ENCODE measurements at places on chromosomes 5 and 9.

GRCh38 chr5:103340132-103340531 lies 81.6 kb downstream of the MACIR start:
- DNase-seq: no peak

GRCh38 chr9:69130456-69131441 lies 43.3 kb upstream of the TJP2 start:
- no peak for DNase-seq

GRCh38 chr5:113169720-113170119 lies 193.1 kb downstream of the DCP2 start:
- no peak for DNase-seq

DNA sequence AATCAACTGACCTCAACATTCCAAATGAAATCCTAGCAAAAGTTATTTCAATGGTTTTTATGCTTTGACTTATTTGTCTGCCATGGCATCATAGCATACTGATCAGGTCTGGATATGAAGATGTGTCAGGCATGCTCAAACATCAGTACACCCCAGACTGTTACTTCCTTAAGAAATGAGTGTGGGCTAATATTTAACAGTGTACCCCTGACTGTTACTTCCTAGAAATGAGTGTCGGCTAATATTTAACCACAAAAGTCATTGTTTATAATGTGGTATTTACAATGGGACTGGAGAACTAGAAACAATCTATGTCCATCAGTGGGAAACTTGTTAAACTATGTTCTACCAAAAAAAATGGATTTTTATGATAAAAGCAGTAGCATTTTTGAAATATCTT lies 38.1 kb upstream of the HNRNPA0 start:
- DNase-seq: no peak

GRCh38 chr5:170261528-170262043 lies 28.8 kb downstream of the C5orf58 start:
- no peak for DNase-seq

DNA sequence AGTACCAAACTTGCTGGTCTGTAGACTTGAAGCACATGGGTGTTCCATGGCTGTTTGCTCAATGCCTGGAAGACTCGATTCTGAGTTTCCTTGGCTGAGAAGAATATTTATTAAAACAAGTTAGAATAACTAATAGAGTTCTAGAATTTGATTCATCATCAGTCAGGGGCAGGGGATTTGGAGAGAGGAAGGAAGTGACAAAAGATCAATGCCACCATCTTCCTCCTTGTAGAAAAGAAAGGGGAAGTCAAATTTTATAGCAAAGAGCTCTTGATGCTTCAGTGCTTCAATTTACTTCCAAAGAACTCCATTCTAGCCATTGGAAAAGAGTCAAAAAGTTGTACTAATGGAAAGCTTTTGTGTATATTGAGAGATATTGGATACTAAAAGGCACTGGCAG lies 236.3 kb downstream of the MCTP1 start:
- no peak for DNase-seq

DNA sequence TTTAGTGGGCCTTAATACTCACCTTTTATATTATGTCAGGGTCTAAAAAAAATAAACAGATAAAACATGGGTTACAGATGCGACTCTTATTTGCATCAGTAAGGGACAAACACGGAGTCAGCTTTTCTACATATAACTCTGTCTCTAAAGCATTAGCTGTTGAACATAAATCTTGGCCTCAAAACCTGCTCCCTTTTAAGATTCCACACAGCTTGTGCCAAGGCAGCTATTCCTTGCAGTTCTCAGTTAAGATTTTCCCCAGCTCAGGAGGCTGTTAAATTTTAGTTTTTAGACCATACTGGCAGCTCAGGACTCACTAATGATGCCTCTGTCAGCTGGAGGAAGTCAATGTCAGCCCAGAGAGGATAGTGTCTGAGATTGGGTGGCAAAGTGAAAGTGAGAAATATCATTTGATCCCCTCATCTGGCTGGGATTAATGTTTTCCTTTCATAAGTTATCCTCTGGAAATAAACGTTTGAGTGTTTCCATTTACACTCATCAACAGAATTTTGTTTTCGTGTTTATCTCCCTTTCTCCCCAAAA lies 287.5 kb downstream of the ELAVL2 start:
- DNase-seq: no peak

GRCh38 chr9:27379311-27380251 lies 82.6 kb upstream of the EQTN start:
- no peak for DNase-seq

- no peak for DNase-seq
Measured at GRCh38 chr5:14432931-14433589, 148.5 kb upstream of the OTULINL start.

Measured in NCI-H446 treated with DMSO at 0.1 percent for 48 hours (cell line).